ENCODE measurements at places on chromosomes 13 and 19.

DNA sequence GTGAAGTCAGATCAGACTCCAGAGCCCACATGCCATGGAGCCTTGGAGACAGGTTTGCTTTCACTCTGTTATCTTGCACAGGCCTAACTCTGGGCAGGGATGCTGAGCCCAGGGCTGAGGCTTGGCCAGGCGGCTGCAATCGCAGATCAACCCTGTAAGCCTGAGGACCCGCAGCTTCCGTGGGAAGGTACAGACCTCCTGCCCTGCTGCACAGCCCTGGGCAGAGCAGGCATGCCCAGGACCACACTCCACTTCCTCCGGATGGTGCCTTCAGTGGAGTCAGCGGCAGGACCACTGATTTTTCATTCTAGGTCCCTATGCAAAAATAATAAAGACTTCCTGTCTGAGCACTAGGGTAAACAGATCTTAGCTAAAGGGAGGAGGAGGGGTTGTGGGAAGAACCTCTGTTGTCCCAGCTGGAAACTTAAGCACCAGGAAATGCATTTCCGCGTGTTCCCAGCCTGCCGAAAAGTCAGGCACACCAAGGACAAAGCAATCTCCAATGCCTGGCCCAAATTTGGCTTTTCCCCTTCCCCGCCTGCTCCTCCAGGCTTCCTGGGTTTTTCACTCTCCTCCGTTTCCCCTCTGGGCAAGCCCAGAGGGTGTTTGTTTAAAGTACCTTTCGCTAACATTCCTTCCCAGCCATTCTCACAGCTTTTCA lies 87.3 kb downstream of the KCTD15 start:
- DNase-seq, result no peak

GRCh38 chr13:27352698-27353097 lies 71.7 kb upstream of the GTF3A start:
- no peak for DNase-seq

GRCh38 chr19:41870401-41870873 lies 6.6 kb upstream of the CD79A start:
- DNase-seq, result no peak

DNA sequence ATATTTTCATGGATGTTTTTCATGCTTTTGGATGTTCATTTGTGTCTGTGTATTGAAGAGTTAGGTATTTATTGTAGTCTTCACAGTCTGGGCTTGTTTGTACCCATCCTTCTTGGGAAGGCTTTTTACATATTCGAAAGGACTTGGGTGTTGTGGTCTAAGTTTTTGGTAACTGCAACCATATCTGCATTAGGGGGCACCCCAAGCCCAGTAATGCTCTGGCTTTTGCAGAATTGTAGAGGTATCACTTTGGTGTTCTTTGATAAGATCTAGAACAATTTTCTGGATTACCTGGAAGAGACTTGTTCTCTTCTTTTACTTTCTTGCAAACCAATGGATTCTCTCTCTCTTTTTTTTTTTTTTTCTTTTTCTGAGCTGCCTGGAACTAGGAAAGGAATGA lies 581.3 kb downstream of the DACH1 start:
- no peak for DNase-seq

GRCh38 chr13:67049744-67050143 lies 180.4 kb downstream of the PCDH9 start:
- no peak for DNase-seq

GRCh38 chr13:59545007-59545406 lies 618.7 kb downstream of the DIAPH3 start:
- DNase-seq, result no peak

DNA sequence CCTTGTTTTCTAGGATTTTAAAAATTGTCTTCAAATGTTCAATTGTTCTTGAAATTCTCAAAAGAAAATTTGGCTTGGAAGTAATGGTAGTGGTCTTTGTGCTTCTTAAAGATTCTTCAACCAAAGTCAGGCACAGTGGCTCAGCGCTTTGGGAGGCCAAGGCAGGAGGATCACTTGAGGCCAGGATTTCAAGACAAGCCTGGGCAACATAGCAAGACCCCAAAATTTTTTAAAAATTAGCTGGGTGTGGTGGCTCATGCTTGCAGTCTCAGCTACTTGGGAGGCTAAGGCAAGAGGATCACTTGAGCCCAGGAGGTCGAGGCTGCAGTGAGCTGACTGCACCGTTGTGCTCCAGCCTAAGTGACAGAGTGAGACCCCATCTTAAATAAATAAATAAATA lies 153.5 kb upstream of the ZNF507 start:
- DNase-seq, result no peak

DNA sequence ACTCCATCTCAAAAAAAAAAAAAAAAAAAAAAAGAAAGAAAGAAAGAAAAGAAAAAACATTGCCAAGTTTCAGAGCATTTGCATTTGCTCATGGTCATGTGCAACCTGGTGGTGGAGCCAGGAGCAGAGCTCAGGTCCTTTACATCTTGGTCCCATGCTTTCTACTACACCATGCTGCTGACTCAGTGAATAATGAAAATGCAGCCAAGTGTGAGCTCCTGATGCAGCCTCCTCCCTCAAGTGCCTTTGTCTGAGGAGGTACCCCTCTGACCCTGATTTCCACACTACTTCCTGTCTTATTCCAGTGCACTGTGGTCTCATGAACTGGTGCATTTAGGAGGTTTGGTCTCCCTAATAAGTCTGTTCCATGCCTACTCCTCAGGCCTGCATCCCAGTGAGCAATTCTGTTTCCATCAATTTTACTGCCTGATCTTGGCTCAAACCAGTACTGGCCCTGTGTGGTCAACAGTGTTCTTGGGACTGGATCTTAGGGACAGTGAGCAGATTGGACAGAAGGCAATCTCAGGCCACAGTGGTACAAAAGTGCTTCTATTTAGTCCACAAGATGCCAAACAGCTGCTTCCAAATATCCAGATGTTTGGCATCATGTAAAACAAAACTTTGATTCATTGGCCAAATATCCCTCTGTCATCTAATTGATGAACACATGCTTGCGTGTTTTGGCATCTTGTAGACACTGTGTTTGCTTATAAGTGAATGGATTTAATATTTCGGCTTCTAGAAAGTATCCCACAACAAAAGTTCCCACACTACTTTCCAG lies 28.8 kb upstream of the LRCH1 start:
- DNase-seq, result no peak

DNA sequence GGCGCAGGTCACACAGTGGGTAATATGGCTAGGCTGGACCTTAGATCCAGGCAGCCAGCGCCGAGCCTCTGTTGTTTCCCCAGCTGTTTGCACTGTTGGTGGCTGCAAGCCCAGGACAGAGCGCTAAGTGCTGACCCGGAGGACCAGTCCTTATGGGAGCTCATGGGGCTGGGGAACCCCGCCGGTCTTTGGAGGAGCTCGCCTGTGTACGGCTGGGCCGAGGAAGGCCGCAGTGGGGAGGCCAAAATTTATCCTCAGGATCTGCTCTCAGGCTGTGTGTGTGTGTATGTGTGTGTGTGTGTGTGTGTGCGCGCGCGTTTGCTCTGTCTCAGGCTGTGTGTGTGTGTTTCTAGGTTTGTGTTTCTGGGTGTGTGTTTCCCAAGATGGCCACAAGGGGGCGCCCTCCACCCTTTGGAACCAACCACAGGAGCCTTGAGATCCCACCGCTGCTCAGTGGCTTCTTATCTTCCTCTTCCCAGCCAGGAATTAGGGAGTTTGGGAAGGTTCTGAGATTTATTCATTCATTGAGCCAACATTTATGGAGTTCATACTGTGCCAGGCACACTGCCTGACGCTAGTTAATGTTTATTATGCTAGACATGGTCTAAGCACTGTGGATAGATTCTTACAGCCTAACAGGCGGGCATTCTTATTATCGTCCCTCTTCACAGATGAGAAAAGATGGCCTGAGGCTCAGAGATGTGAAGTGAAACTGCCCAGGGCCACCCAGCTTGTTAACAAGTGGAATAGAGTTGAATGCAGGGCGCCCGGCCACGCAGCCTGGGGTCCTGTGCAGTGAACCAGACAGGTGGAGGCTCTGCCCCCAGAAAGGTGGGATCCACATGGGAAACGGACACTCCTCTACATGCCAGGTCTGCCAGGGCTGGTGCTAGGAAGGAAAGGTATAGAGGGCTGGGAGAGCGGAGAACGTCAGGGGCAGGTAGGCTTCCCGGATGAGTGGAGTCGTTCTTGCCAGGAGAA lies 13.0 kb downstream of the PGLYRP1 start:
- DNase-seq, result no peak

DNA sequence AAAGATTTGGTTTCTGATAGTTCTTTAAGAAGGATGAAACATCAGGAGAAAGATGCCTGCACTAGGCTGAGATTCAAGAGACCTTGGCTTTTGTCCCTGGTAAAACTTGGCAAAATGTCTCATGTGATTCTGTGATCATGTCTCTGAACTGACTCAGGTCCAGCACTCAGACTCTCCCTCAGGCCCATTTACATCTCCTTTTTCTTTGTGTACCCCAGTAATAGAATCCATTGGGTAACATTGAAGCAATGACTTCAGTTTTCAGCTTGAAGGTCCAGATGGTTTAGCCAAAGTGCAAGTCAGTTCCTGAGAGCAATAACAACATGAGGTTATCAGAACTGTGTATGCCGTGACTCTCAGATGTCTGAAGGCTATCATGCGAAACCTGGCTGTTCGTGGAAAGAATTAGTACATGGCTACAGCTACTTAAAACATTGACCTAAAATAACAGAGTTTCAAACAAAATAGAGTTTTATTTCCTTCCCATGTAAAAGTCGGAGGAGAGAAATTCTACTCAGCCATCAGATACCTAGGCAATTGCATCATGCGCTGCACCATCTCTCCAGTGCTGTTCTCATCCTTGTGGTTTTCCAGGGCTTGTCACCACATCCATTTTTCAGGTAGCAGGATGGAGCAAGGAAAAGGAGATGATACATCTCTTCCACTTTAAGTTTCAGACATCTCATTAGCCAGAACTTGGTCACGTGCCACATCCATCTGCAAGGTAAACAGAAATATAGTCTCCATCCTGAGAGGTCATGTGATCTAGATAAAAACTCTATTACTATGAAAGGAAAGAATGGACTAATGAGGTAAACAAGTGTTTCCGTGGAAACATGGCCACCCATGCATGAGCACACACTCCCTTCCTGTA lies 117.3 kb downstream of the POSTN start:
- no peak for DNase-seq

GRCh38 chr13:53136554-53137215 lies 108.1 kb downstream of the OLFM4 start:
- no peak for DNase-seq
